ENCODE measurements at places on chromosomes 1 and 21. TPM values are rescaled to one million over a fixed set of nuclear protein-coding genes. Genes with fewer than 3 reads are reported as not detected.

Gene PERM1
- total RNA-seq: 0.11 TPM

Gene CA6
- not detected for total RNA-seq

Gene GSTM1
- not detected for total RNA-seq

Gene ZNF695
- not detected for total RNA-seq

Gene DPH5
- 15.2 TPM for total RNA-seq

Gene GUCA2B
- not detected for total RNA-seq

Gene RNU1-2
- total RNA-seq: not detected

Gene LGR6
- total RNA-seq: 1.2 TPM

Gene MEX3A
- total RNA-seq: under 0.01 TPM

Gene FLG2
- not detected for total RNA-seq

Gene FMN2
- total RNA-seq: 1.5 TPM

Gene NUP210L
- not detected for total RNA-seq

Gene PLD5
- total RNA-seq: 0.42 TPM

Gene FAM72C
- total RNA-seq: not detected

Gene RPTN
- total RNA-seq: not detected

Gene NFASC
- total RNA-seq: 122 TPM

Gene ARMH1
- total RNA-seq: 0.66 TPM

Gene DNASE2B
- not detected for total RNA-seq

Gene SGIP1
- 13.0 TPM for total RNA-seq

Gene CXADR
- 0.39 TPM for total RNA-seq

Gene FAM177B
- total RNA-seq: not detected
